ENCODE measurements at places on chromosomes 2 and 18. TPM values are rescaled to one million over a fixed set of nuclear protein-coding genes. Genes with fewer than 3 reads are reported as not detected.
A peak's percentile ranks its signal among the peaks of the same experiment; 100 is the strongest.

DNA sequence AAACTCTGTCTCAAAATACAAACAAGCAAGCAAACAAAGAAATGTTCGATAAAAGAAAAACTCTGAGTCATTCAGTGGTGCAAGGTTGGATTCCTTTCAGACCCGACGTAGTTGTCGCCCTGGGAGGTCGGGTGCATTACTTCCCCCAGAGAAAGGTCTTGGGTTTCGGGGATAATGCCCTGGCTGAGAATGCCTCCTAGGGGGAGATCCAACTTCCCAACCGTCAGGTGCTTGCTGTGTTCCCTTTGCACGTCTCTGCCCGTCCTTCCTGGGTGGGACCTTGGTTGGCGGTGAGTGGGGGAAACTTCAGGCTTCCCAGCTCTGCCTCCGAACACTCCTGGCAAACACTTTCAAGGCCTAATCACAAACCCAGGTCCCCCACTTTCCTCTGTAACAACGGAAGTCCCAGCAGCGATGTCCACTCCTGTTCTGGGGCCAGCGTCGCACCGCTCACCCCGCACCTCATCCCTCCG is 609 bp downstream of the TPGS2 start:
- DNase-seq, result peak; percentile 16

The PPP1R1C gene
- 1.5 TPM for total RNA-seq

DNA sequence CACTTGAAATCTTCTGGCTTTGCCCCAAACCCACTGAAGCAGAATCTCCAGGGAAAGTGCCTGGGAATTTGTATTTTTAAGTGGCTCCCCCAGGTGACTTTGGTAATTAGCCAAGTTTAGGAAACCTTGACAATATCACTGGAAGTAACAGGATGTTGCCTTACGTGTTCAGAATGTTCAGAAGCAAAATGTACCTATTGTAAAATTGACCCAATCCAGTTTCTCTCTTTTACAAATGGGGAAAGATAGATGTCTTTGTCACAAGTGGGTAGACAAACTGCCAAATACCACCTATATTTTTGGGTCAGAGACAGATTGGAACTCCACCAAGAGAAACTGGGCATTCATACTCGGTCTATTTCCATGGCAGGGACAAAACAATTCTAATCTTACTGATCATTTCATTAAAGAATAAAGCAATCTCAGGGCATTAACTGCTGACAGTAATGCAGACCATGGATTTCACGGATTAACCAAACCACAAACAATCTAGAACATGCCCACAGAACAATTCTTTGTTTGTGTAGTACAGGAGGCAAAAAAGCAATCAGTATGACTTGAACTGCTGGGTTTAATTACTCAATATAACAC is 255.8 kb downstream of the ERBB4 start:
- DNase-seq, result no peak

DNA sequence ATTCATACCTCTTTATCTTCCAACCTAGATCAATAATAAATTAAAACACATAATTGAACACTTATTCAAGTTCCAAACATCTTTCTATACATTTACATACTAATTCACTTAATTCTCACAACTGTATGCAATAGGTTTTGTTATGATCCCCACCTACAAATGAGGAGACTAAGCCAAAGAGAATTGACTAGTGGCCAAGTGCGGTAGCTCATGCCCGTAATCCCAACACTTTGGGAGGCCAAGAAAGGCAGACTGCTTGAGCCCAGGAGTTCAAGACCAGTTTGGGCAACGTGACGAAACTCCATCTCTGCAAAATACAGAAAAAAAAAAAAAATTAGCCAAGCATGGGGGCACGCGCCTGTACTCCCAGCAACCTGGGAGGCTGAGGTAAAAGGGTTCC is 36.8 kb downstream of the KCNG3 start:
- DNase-seq, result peak; percentile 11

The CPS1 gene
- 44.9 TPM for total RNA-seq

GRCh38 chr18:13259701-13260100 is 41.1 kb downstream of the LDLRAD4 start:
- no peak for DNase-seq

DNA sequence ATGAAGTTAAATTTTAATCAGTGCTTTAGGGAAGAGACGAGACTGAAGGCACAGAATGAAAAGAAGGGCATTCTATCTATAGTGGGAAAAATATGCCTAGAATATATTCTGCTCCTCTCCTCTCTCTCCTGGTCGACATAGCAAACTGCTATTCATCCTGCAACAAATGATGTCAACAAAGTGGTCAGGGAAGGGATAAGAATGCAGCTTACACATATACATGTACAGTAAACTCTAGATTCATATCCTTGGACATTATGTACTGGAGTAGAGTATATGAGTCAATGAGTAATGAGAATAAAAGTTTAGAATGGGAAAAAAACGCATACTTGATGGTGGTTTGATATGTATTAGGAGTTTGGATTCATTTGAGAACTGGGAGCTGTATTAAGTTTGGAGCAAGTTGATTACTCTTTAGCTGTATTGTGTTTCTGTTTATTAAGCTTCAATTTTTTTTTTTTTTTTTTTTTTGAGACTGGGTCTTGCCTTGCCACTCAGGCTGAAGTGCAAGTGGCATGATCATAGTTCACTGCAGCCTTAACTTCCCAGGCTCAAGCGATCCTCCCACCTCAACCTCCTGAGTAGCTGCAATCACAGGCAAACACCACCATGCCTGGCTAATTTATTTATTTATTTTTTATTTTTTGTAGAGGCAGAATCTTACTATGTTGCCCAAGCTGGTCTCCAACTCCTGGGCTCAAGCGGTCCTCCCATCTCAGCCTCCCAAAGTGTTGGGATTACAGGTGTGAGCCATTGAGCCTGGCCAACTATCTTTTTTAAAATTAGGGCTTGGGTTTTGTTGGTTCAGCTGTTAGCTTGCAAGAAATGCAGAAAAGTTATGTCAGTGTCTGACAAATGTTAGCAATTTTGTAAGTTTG is 53.8 kb downstream of the STAT1 start:
- DNase-seq, result no peak

- no peak for DNase-seq
Observed at GRCh38 chr18:74411475-74411874, 45.6 kb downstream of the DIPK1C start.

The SLC19A3 gene
- total RNA-seq, result 2.3 TPM

The C2orf76 gene
- total RNA-seq, result 8.5 TPM

The PCARE gene
- total RNA-seq, result not detected

The IL18RAP gene
- total RNA-seq, result not detected

DNA sequence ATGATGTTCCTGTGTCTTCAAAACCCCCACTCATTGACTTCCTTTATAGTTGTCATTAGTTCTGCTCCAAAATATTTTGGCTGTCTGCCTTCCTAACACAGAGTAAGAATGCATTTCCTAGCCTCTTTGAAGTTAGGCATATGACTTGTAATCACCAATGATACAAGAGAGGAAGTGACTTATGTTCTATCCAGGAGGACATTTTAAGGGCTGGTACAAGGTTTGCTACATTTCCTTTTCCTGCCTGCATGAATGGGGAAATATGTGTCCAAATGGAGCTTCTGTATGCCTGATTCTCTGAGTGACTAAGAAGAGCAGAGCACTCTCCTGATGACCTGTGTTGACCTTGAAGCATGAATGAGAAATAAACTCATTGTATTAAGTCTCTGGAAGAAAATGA is 115.1 kb downstream of the PLCL1 start:
- DNase-seq, result no peak

DNA sequence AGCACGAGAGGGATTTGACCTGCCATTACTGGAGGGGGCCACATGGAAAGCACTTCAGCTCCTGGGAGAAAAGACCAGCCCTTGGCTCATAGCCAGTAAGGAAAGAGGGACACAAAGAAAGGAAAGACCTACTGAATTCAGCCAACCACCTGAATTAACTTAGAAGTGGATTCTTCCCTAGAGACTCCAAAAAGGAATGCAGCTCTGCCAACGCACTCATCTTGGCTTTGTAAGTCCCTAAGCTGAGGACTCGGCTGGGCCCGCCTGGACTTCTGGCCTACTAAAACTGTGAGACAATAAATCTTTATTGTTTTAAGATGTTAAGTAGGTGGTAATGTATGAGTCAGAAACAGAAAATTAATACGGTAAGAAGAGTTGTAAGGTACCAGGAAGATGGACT is 11.5 kb downstream of the ATF2 start:
- no peak for DNase-seq

DNA sequence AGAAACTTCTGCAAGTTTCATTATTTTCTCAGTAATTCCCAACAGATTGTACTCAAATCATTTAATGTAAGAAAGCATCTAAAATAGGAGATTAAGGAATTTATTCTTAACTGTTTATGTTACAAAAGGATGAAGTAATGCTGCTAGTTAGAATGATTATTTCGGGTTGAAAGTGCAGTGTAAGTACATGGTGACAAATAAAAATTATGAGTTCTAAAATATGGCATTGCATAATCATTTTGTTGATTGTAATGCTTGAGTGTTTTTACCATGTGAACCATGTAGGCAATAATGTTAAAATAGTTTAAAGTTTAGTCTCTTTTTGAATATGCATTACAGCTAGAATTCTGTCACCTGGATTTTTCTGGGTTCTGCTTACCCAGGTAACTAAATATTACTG is 149.0 kb upstream of the SP5 start:
- DNase-seq, result no peak

DNA sequence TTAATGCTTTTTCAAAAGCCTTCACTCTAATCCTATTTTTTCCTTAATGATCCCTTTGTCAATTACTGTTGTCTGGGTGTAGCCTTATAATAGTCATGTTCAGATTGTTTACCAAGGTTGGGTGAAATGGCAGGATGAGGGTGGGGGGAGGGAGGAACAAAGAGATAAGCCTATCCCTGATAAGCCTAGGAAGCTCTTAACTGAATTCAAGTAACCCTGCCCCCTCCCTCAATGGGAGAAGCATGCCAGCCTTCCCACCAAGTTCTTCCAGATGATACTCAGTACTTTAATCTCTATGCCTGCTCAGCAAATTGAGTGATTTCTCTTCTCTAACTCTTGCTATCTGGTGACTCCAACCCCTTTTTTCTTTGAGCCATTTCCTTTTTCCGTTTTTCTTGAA is 180.3 kb upstream of the ETAA1 start:
- no peak for DNase-seq

- peak; percentile 92 for DNase-seq
Observed at GRCh38 chr2:169485650-169486138, 6.4 kb downstream of the BBS5 start.

The DNAJC5G gene
- total RNA-seq, result not detected

DNA sequence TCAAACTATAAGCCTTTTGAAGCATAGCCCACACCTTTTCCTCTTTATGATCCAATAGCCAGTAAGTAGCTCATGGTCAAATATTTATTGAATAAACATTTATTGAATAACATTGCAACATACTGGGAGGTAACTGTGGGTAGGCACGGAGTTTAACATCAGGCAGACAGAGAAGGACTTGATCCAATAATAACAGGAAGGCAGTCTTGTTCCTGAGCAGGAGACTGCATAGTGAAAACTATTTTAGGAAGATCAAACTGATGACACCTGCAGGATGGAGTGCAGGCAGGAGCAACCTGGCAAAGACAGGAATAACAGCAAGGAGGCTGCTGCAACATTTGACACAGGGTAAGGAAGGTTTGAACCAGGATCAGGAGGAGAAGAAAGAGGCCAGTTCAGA is 3.1 kb upstream of the DCTN1 start:
- DNase-seq, result peak; percentile 66

DNA sequence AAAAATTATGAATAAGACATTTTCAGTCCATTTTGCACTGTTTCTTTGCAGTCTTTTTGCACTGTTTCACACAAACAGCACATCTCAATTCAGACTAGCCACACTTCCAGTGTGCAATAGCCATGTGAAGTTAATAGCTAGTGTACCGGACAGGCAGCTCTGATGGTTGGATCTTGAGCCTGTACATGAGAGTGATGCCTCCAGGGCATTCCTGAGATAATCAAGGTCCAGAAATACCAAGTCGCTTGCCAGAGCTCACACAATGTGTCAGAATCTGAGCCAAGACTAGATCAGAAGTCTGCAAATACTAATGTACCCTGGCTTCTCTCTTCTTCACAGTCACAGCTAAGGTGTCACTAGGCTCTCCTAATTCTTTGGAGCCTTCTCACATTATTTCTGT is 180.2 kb downstream of the OSR1 start:
- no peak for DNase-seq

All from HepG2 (cell line).